Stimulated activated CD8-positive, alpha-beta memory T cell treated with anti-CD3 and anti-CD28 coated beads, Interleukin-2, amount 100 ng/mL, for 1 hour (primary cell): ENCODE measurements at places on chromosomes 2 and 18.

DNA sequence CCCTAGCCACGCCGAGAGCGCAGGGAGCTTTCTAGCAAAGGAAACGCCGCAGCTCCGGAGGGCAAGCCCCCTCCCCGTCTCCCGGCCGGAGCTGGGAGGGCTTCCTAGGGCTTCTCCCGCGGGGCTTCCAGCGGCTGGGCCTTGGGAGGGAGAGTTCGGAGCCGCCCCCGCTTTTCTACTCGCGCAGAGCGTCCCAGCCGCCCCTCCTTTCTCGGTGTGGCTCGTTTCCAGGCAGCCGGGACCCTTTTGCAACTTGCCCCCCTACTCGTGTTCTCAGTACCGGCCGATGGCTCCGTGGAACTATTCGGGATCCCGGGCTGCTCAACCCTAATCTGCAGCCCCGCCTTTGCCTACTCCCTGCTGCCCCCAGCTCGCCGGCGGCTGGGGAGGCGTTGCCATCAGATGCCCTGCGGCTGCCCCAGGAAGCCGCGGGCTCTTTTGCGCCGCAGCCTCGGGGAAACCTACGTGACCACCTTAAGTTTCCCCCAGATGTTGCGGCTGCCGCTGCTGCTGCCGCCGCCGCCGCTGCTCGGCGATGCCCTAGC lies 1.5 kb upstream of the NR4A2 start:
- DNase-seq, result peak; percentile 64

DNA sequence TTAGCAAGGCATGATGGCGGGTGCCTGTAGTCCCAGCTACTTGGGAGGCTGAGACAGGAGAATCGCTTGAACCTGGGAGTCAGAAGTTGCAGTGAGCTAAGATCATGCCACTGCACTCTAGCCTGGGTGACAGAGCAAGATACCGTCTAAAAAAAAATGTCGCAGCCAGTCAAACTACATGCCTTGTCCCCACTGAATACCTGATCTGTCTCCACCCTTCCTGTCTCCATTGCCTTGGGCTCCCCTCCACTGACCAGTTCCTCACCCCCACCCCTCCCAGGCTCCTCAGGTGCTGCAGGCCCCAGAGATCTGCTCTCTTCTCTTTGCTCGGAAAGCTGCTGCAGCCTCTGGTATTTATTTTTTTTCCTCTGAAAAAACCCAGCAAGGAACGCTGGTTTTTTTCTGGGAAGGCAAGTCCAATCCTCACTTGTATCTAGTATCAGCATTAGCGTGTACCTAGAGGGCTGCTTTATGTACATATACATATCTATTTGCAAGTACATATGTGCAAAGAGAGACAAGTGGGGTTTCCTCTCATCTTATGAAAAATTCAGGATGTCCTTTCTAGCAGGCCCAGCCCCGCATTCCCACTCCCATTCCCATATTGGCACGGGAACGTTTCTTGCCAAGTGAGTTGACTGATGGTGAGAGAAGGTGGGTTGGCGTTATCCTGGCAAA lies 4.4 kb downstream of the PSD4 start:
- no peak for DNase-seq

DNA sequence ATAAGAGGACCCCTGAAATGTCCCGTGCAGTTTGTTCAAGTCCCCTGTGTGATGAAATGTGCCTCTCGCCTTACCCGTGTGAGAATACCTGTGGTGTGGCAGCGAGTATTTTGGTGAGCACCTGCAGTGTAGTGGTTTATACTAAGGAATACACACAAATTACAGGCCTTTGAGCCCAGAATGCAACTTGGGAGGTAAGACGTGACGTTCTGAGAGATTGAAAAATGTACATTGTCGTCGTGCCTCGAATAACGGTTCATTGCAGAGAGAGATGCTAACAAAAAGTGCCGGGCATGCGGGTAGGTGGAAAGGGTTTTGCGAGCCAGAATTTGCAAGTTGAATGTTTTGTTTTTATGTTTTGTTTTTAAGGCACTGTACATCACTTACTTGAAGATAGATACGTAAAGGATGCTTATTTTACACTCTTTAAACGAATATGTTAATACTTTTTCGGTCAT lies 867 bp downstream of the RBBP8 start:
- no peak for DNase-seq

DNA sequence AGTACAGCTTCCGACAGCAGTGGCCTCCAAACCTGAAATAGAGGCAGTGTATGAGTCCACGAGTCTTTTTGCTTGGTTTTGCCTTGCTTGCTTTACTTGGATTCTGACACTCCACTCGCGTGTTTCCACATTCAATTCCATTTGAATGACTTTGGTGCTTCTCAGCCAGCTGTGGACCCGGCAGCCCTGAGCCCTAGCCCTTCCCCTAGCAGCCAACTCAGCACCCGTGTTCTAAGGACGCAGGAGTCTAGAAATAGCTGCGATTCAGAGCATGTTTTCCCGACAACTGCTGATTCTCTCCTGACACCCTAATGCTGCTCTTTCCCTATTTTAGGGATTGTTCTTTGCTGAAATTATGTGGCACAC lies 20.6 kb downstream of the LRRFIP1 start:
- no peak for DNase-seq

GRCh38 chr2:174631009-174631981 lies 33.7 kb upstream of the WIPF1 start:
- DNase-seq, result no peak

DNA sequence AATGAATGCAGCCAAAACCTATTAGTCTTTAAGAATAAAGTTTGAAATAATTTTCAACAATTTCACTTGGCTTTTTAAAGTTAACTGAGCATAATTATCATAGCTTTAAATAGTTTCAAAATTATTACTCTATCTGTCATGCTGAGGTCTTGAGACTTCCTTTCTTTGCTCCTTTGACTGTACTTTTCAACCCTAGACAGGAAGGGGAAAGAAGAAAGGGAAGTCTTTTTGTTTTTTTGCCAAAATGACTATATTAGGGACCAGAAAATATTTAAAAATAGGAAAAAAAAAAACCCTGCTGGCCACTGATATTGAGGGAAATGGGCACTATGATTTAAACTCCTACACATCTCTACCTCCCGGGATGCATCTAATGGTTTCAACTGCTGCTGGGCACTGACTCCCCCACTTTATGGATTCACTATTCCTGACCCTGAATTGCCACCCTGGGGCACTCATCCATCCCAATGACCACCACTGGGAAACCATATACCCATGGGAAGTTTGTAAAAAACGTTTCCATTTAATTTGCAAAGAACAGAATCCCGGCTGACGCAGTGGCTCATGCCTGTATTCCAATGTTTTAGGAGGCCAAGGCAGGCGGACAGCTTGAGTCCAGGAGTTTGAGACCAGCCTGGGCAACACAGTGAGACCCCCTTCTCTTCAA lies 50.5 kb downstream of the GAREM1 start:
- DNase-seq, result no peak

GRCh38 chr2:96801786-96802595 lies 14.1 kb upstream of the CNNM3 start:
- no peak for DNase-seq

DNA sequence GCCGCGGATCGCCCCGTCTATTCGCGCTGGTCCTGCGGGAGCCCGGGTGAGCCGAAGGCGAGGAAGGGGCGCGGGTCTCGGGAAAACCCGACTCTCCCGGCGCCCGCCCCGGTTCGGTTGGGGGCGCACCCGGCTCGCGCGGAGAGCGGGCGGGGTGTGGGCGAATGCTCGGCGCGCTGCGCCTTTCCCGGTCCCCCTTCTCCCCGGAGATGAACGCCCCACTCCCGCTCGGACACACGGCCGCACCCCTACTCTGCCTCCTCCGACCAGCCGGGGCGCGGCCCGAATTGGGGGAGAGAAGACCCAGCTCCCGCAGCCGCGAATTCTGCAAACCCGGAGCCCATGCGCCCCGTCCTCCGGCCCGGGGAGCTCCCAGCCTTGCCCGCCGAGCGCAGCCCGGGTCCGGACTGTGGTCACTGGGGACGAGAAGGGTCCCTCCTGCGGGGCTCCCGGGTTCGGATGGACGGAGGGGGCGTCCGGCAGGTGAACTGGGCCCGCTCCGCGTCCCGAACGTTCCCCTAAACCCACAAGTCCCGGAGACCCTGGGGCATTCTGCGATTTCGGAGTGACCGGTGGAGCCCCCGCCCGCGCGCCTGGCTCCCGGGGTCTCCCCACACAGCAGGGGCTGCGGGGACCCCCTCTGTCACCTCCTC lies 734 bp downstream of the KCNG2 start:
- no peak for DNase-seq

- DNase-seq, result no peak
These were observed 3.9 kb upstream of the PPP1CB start for GRCh38 chr2:28747714-28748113.

DNA sequence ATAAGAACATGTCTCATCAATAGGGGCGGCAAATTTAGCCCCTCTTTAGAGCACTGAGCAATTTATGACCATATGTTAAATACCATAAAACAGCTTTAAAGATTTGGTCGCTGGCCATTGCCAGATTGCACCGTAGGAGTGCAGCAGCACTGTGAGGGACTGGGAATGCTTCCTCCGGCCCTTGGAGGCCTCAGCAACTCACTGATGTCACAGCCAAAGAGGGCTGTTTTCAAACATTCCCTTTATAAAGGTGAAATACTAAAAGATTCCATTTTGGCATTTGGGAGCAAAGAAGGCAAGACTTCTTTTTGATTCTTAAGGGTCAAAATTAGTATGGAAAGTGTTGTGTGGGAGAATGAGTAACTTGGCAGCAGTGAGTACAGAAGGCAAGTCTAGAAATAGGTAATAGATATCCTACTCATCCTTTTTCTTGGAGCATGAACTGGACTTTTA lies 63.7 kb downstream of the BABAM2 start:
- no peak for DNase-seq

- DNase-seq, result no peak
These were observed 108.9 kb upstream of the XPO1 start for GRCh38 chr2:61647044-61647443.

- no peak for DNase-seq
These were observed 32.0 kb downstream of the SFT2D3 start for GRCh38 chr2:127733113-127733815.

DNA sequence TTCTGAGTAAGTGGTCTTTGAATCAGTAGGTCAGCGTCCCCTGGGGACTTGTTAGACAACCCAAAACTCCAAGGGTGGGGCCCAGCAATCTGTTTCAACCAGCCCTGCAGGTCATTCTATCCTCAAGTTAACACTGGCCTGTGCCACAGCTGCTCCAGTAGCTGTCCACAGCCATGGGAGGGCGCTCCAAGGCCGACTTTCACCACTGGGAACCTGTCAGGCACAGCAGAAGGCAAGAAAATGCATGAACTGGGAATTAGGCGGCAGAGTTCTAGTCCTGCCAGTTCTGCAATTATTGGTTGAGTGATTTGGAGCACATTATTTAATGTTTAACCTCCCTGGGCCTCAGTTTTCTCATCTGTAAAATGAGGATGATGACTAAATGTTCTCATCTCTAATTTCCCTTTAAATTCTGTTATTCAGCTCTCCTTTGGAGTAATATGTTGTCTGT lies 17.4 kb upstream of the MRPL33 start:
- DNase-seq, result peak; percentile 50

- no peak for DNase-seq
These were observed 109.9 kb upstream of the CTDP1 start for GRCh38 chr18:79569720-79570119.

DNA sequence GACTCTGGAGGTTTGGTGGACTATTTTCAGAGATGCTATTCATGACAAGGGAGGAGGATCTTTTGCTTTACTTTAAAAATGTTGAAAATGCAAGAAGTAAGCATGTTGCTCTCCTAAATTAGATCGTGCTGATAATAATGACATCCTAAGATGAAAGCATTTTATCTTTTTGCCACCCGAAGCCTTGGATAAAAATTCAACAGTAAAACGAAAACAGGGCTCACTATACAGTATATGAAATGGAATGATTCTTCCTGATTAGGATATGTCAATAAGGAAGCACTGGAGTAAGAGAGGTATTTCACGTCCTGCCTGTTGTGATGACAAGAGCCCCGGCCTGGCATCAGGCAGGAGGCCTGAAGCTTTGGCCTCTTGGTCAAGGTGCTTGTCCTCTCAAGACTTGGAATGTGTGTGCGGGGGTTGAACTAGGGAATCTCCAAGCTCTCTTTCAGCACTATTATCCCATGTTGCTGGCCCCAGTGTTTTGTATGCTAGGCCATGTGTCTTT lies 306.0 kb downstream of the MTX2 start:
- no peak for DNase-seq

GRCh38 chr2:46153996-46154753 lies 143.0 kb upstream of the EPAS1 start:
- DNase-seq, result no peak

DNA sequence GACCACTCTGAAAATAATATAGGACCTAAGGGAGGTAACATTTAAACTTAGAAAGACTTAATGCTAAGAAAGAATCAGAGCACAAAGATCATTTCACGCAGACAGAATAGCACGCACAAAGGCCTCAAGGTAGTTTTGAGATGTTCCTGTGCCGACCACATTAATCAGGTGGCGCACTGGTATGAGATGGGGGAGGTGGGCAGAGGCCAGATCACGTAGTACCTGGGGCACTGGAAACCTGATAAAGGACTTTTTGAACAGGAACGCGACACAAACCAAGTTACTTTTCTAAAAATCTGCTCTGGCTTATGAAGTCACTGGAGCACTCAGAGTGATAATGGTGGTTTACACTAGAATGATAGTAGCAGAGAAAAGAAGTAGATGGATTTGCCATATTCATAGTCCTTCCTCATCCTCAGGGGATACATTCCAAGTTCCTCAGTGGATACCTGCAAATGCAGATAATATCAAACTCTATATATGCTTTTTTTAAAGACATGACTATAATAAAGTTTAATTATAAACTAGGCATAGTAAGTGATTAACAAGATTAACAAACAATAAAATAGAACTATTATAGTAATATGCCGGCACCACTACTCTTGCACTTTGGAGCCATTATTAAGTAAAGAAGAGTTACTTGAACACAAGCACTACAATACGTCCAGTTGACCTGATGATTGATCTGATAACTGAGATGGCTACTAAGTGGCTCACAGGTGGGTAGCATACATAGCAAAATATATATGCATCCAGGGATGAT lies 42.6 kb upstream of the CDCA7 start:
- DNase-seq, result no peak

DNA sequence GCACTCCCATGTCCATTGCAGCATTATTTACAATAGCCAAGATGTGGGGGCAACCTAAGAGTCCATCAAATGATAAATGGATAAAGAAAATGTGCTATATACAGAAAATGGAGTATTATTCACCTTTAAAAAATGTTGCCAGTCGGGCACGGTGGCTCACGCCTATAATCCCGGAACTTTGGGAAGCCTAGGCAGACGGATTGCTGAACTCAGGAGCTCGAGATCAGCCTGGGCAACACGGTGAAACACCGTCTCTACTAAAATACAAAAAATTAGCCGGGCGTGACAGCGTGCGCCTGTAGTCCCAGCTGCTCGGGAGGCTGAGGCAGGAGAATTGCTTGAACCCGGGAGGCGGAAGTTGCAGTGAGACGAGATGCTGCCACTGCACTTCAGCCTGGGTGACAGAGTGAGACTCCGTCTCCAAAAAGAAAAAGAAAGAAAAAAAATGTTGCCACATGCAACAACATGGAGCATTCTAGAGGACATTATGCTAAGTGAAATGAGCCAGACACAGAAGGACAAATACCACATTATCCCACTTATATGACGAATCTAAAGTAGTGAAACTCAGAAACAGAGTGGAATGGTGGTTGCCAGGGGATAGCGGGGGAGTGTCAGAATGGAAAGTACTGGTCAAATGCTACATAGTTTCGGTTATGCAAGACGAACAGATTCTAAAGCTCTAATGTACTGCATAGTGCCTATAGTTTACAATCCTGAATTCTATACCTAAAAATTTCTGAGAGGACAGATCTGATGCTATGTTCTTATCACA lies 1385.6 kb upstream of the TMEFF2 start:
- no peak for DNase-seq

GRCh38 chr2:15271941-15272542 lies 289.1 kb downstream of the NBAS start:
- DNase-seq, result no peak
